Activated T-cell treated with anti-CD3 and anti-CD28 coated beads for 24 hours (primary cell): ENCODE measurements at places on chromosomes 4 and X.

DNA sequence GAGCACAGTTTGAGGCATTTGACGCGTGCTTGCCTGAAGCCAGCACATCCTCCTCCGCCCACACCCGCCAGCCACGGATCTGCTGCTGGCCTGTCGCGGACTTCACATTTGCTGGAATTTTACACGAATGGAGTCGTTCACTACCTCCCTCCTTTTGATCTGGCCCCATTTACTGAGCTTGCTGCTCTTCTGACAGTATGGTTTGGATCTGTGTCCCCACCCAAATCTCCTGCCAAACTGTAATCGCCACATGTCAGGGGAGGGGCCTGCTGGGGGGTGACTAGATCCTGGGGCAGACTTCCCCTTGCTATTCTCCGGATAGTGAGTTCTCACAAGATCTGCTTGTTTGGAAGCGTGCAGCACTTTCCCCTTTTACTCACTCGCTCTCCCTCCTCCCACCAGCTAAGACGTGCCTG is 19.9 kb upstream of the CPLX1 start:
- DNase-seq, result no peak

GRCh38 chrX:41092776-41093175 is 7.5 kb downstream of the USP9X start:
- no peak for DNase-seq

DNA sequence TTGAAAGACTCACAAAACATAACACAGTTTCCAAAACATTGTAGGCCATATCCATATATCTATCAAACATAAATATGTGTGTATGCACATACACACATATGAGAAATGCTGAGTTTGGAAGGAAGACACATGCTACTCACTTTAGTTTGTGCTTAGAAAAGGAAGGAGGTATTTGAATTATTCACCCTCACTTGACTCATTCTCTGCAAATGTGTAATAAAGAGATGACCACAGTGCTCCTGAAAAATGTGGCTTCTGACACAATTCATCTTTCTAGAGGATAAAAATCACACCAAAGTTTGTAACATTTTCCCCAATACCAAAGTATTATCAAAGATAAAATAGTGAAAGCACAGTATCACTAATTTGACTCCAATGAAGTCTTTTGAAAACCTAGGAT is 950.1 kb downstream of the FAT4 start:
- no peak for DNase-seq

GRCh38 chr4:152478461-152479237 is 57.2 kb downstream of the FBXW7 start:
- DNase-seq, result no peak

DNA sequence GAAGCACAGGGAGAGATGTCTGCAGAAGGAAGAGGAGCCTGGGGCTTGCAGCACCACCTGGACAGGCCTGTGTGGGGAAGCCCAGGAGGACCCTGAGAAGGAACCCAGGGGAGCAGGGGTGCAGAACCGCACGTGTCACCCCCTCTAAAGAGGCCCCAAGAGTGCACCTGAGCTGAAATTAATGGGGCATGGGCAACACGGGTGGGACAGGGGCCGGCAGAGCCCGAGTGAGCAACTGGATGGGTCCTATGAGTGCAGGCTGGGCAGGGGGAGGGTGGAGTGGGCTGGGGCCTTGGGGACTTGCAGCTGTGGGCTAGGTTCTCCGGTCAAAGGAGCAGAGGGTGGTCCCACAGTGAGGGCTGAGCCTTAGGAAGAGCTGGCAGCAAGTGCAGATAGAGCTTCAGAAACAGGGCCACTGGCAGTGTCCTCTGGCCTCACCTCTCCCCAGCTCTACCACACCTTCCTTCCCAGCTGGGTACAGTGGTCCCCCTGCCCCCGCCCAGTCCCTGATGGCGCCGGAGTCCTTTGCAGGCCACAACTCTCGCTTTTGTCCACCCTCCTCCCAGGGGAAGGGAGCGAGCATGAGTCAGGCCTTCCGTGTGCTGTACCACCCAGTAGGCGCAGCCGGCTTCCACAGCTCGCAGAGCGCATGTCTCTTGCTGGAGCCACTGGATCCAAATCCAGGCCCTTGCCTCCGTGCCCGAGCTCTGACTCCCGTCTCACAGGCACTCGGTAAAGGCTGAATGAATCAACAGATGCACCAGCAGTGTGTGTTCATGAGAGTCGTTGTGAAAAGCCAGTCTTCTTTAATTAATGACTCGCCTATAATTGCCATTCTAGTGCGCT is 131.6 kb downstream of the HMX1 start:
- no peak for DNase-seq

DNA sequence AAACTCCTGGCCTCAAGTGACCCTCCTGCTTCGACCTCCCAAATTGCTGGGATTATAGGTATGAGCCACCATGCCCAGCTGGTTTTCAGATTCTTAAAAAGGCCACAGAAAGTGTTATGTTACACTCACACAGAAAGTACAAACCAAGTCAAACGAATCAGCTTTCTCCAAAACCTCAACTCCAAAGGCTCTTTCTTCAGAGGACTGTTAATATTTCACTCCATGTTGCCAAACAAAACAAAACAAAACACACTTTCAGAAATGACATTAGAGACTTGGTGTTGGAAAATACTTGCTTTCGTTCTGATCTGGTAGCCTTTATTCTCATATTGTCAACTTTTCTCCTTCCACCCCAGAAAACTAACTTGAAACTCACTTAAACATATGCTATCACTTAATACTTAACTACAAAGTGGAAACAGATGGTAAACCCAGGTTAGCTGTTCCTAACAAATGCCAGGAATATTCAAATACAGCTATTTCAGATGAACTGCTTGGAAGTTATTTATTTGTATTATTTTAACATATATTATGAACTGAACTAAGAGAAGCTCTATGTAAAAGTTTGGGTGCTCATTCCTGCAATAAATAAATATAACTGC is 34.7 kb downstream of the RLIM start:
- DNase-seq, result no peak

DNA sequence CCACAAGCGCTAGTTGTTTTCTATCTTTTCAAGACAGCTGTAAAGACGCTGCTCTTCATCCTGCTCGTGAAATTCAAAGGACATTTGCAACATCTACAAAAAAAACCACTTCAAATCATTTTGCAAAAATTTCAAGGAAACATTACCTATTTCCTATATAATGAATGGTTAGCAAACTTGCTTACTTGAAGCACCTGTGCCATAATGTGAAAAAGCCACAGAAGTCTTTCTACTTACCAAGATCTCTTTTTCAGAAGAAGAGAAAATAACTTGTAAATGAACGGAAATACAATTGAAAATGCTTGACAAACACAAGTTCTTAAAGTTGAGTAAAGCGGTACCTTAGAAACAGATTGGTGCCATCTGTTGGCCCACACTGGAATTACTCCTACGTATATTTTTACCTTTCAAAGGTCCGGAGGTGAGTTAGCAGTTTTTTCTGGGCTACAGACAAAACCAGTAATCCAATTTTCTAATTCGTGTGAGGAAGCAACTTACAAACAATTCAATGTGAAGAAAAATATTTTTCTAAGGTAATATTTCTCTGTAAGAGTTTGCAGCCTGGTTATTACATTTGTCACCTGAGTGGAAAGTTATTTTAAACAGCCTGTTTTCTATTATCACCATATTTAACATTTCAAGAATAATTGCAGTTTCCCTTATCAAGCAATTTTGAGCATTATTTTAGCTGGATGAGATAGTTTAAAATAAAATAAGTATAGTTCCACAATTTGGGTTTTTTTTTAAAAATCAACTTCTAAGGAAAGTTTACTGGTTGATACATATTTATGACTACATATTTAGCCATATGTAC is at the start of gene TLR6:
Gene TLR6 (minus strand): TSS at position 294 of the 814 bp plus-strand sequence. CDS start 27,344 bp downstream, outside the sequence.
- peak; percentile 56 for DNase-seq

- DNase-seq, result no peak
Observed at GRCh38 chr4:16439768-16440167, 213.5 kb upstream of the TAPT1 start.

GRCh38 chr4:158802914-158803313 is 34.1 kb downstream of the FNIP2 start:
- no peak for DNase-seq

GRCh38 chrX:133638285-133638684 is 223.0 kb upstream of the GPC4 start:
- no peak for DNase-seq

DNA sequence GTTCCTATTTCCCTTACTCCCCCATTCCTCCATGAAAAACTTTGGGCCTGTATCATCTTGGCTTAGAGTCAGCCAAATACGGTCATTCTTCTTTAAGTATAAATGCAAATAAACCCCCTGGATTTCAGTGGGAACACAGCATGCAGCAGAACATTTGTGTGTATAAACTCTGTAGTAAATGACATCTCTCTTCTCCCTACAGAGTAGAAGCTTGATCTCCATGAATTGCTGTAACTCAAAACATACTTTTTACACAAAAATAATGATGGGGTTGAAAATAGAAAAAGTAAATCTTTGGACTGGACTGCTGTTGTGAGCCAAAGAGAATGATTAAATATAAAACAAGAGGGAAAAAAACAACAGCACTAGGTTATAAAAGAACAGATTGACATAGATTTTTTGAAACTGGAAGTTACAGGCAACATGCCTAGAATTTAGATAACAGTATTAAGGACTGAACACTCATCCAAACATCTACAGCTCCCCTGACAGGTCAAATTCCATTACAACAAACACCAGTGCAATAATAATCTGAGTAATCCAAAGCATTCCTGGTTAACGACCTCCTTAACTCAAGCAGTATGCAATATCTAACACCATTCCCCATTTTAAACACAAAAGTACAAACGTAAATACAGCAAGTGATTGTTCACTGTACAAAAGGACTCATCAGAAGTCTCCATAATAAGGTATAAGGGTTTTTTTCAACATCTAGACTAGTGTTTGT is 30.7 kb downstream of the TSPAN5 start:
- DNase-seq, result no peak
